ENCODE measurements at places on chromosomes 7 and 10.

DNA sequence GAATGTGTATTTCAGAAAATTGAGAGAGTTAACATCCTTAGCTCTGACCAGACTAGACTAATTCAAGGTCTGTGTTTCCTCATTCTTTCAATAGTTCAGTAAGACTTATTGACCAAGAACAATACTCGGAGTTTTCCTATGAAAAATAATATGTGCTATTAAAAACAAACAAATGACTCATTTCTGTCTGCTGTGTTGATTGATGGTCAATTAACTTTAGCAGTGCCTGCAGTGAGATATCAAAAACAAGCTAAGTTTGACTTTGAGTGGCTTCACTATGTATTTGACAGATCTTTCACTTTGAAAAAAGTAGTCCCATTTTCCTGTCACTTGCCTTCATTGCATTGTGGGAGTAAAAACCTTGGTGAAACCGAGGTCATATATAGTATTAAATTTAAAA, 91.0 kb downstream of the GNAT3 start:
- no peak for DNase-seq

GRCh38 chr10:117546020-117546580, 3.6 kb downstream of the EMX2 start:
- no peak for DNase-seq

DNA sequence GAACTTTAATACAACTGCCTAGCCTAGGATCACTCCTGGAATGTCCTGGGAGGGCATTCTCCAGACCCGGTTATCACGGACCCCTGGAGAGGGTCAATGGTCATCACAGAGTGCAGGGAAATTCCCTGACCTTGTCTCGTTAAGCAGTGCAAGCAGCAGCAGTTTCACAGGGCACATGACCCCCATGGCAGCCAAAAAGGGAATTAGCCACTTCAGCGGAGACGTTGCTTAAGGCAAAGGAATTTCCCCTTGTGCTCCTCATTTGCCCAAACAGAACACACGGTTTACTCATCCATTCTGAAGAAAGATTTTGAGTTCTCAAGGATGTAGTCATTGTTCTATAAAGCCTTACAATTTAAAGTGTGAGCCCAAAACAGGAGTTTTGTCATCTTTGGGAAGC, 260.3 kb downstream of the SNX13 start:
- no peak for DNase-seq

DNA sequence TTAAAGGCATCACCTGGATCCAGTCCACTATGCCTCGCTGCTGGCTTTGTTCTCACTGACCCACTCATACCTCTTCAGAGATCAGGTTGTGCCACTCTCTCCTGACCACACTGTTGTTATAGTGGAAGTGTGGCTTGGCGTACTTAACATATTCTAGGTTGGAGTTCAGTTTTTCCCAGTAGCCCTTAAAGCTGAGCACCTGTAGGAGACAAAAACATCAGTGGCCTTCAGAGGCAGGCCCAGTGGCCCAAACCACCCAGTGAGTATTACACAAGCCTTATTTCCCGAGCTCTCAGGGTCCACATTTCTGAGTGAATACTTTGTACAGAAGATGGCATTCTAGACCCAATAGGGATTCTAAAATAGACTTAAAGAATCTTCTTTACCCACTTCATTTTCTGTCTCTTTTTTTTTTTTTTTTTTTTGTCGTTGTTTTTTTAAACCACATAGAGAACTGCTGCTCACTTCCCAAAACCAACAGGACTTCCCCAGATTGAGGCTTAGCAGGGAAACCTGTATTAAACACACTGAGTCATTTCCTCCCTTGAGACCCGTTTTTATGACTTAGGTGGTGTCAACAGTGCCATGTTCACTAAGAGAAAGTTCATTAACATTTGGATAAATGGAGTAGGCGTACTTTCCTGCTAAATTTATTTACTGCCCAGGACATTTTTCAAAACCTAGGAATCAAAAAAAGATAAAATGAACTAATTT, 85.8 kb downstream of the GSAP start:
- DNase-seq: no peak

DNA sequence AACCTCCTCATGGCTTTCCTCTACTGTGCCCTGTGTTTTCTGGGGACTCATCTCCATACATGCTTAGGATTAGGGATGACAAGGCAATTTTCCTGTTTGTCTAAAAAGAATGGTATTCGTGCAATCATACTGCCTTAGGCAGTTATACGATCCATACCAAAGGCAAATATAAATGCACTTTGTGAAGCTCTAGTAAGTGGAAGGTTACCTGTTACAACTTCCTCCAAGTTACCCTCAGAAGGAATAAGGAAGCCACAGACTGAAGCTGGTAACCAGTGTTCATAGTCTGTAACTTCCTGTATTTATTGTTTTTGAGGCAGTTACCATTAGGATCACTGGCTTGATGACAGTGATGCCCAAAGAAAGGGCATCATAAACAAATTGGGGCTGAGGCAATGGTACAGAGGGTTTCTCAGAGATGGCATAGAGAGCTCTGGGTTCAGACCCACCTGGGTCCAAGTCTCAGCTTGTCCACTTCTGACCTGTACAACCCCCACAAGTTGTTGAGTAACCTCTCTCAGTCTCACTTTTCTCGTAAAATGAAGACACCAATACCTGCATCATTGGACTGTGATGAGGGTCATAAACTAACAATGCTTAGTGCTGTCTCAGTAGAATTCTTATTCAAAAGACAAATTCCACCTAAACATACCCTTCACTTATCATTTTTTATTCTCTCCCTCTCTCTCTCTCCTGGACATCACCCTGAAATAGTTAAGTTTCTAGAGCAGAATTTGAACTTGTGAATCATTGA, 138.2 kb downstream of the ELMO1 start:
- DNase-seq: no peak

GRCh38 chr10:36473122-36473521, 652.3 kb upstream of the ANKRD30A start:
- DNase-seq: no peak

DNA sequence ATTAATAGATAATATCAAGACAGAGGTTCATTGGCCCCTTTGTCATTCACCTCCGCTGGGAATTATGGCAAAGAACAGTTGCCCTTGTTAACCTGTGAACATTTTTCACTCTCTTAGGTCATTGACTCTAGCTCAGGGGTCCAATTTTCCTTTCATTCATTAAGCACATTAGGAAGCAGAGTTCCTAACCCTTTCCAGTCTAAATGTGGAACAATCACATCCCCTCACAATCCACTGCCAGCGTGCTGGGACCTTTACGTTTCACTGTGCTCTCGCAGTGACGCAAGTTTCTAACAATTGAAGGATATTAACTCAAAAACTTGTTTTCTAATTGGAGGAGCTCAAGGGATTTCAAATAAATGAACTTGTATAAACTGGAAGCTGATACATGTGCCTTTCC, 79.3 kb upstream of the MEOX2 start:
- DNase-seq: no peak

- no peak for DNase-seq
Measured at GRCh38 chr7:100626530-100627237, 14.3 kb downstream of the MOSPD3 start.

Measured in osteocyte (in vitro differentiated cells).